ENCODE measurements at places on chromosomes 3 and 15.

- DNase-seq, result no peak
Measured at GRCh38 chr3:53198256-53198977, 37.4 kb downstream of the PRKCD start.

- DNase-seq, result no peak
Measured at GRCh38 chr15:57548835-57549234, 42.9 kb upstream of the MYZAP start.

- no peak for DNase-seq
Measured at GRCh38 chr3:28950614-28951013, 330.3 kb upstream of the RBMS3 start.

GRCh38 chr3:29587340-29587739, 306.5 kb downstream of the RBMS3 start:
- no peak for DNase-seq

DNA sequence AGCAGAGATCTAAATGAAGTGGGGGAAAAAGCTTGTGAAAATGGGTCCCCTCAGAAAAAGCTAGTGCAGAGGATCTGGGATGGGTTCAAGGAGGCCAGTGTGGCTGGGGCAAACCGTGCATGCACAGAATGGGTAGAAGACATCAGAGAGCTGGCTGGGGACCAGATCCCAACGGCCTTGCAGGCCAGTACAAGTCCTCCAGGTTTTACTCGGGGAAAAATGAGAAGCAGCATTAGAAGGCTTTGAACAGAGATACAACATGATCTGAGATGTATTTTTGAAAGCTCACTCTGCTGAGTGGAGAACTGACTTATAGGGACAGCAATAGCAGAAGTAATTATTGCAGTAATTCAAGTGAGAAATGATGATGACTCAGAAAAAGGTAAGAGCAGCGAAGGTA, 114.5 kb downstream of the HERC1 start:
- no peak for DNase-seq

GRCh38 chr15:40929660-40930429, 705 bp downstream of the DLL4 start:
- peak; percentile 49 for DNase-seq
